GM10248 (cell line): ENCODE measurements at places on chromosomes 1 and 21.

DNA sequence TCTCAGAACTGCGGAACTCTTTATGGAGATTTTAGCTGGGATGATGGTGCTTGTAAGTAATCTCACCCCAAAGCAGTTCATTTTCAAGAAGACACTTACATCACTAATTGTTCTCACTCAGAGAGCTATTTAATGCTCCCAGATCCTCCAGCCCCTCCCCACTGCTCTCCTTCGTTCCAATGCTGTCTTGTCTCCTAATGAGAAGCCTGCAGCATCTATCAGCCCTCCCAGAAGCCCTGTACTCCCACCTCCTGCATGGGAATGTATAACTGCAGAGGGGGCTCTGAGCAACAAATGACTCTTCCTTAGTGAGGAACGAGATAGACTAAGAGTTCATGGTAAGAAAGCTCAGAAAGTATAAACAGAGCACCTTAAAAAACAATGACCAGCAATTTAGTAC lies 377.4 kb upstream of the RUNX1 start:
- no peak for DNase-seq

DNA sequence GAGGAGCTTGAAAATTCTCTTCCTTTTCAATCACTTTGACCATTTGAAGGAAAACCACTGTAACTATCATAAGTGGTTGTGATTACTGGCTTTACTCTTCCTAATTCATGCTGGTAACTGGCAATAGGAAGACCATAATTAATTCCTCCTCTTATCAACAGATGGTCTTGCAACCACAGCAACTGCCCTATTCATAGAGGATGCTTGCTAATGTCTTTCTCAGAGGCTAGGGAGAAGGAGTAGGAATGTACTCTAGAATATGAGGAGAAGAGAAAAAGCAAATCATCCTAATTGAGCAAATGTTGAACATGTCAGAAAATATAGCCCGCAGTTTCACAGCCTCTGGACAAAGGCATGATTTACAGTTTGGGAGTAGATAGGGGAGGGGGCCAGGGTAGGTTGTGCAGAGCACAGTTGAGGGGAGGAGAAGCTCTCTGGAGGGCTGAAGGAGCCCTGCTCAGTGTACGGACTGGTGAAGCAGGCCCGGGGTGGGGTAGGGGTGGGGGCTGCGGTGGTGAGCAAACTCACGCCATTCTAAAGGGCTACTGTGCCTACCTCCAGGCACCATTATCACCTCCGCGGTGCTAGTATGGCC lies 192.9 kb downstream of the PCP4 start:
- DNase-seq: no peak

DNA sequence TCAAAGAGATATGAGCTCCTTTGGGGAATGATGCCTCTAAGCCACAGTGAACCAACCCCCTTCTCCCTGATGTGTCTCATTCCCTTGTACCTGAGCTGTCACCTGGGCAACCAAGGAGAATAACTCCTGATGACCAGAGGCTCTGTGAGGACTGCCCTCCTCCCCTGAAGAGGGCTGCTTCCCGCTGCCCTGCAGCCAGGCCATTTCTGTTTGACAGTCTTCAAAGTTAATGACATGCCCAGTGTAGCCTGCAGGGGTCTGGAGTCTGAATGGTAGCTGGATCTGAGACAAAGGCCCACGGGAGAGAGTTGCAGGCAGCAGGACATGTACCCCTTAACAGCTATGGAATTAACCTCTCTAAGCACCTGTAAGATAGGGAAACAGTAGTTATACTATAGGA lies 3.4 kb upstream of the SLFNL1 start:
- DNase-seq: no peak

GRCh38 chr21:41453198-41453597 lies 27.2 kb downstream of the MX1 start:
- no peak for DNase-seq

DNA sequence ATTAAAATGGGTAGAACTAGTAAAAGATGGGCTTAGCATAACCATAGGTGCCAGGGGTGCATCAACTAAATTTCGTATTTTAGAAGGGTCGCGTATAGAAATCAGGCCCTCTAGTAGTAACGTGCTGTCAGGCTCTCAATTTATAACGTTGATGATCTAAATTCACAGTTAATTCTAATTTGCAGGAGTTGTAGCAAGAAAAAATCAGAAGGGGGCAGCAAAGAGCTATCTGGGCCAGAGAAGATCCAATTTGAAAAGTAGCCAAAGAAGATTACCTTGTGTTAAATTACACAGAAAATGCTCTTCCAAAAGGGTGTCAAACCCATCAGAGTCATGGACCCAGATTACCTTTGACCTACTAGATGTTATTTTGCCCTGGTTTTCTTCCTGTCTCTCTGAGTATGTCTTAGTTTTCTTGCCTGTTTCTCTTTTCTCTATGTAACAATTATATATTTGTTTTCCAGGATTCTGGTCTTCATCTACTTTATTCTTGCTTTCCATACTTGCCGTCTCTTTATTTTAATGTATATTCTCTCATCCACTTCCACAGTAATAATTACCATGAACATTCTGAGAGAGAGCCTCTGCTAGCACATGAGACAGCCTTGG lies 1030.9 kb downstream of the AMY1C start:
- DNase-seq: peak; percentile 31

- peak; percentile 77 for DNase-seq
Observed at GRCh38 chr1:153677718-153678518, 570 bp upstream of the NPR1 start.

DNA sequence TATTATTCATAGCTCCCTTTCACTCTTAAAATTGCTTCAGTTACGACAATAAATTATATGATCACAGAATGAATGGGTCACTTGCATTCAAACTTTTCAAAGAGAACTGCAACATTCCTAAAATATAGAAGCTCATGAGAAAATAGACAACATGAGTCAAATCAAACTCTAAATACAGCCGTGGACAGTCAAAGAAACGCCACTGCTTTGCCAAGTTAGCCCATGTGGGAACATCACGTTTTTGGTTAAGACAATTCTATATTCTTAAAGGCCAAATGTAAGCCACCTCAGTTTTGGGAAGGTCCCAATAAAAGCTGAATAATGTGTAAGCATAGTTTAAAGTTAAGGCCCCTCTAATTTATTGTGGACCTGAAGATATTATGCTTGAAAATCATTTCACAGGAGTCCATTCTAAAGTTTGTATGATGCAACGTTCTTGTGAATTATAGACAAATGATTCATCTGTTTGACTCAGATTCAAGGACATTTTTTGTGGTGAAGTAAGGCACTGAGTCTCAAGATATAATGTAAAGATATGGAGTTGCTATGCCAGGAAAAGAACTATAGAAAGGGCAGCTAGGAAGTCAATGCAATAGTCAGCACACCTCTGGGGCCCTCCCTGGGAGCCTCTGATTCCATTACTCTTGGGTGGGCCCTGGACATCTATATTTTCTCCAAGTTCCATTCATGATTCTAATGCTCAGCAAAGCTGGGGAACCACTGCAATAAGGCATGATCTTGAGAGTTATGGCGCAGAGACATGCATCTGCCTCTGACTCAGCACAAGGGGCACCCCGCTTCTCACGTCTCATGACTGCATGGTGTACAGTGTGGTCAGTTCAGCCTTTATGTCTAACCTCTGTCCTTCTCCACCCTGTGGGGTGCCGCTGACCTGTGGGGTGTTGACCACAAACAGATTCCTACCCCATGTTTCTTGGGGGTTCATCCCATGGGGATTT lies 33.9 kb downstream of the ETS2 start:
- DNase-seq: no peak

DNA sequence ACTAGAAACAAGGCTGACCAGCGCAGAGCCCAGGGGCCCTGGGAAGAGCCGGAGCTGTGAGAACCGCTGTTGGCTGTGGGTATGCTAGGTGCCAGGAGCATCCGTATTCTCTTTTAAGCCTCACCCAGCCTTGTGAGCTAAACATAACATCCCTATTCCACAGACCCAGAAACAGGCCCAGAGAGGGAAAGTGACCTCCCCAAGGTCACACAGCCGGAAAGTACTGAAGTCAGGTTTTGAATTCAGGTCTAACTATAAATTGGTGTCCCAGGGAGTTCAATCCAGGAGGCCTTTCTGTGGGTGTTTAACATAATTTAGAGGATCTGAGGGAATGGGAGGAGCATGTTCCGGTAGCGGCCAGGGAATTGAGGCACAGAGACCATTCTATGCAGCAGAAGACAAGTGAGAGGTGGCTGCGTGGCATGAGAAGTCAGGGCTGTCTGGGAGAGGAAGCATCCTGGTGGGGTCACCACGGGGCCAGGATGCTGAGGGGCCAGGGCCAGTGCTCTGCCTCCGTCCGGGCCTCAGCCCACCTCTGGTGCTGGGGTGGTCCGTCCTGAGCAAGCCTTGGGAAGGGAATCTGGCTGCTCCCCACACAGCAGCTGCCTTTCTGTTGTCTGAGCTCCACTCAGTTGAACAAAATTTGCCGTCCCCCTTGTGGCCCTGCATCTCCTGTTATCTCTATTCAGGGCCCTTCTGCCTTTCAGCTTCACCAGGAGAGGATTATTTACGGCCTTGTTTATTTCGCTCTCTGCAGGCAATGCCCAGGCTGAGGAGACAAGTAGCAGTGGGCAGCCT lies 338.8 kb upstream of the VAMP3 start:
- no peak for DNase-seq

- DNase-seq: peak; percentile 34
Observed at GRCh38 chr1:236280438-236281197, 1.1 kb downstream of the ERO1B start.

- DNase-seq: no peak
Observed at GRCh38 chr1:65026235-65026634, 59.9 kb upstream of the JAK1 start.

DNA sequence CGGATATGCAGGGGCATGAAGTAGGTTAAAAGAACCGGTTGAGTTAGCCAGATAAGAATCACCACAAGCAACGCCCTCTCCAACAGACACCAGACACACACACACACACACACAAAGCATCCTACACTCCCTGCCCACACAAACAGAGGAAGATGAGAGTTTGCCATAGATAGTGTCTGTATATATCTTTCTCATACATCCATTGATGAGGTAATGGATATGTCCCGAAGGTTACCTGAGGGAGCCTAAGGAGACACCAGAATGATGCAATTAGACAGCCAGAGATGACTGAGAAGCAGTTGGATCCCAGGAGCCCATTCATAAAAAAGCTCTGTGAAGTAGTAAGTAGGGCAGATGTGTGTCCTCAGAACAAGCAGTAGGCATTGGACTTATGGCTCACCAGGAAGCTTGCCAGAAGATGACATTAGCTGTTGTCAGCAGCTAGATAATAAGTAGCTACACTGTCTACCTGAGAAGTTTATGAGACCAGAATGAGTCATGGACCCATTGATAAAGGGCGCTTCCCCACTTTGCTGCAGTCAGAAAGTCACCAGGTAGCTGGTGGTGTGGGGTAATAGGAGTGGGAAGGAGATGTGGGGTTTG lies 247.0 kb downstream of the KCNT2 start:
- DNase-seq: no peak

DNA sequence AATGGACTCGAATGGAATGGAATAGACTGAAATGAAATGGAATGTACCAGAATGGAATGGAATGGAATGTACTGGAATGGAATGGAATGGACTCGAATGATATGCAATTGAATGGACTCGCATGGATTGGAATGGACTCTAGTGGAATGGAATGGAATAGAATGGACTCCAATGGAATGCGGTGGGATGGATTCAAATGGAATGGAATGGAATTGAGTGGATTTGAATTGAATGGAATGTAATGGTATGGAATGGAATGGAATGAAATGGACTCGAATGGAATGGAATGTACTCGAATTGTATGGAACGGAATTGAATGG lies 99.6 kb upstream of the FBXO28 start:
- DNase-seq: no peak

- peak; percentile 74 for DNase-seq
Observed at GRCh38 chr1:152052606-152053005, 15.8 kb upstream of the S100A11 start.

DNA sequence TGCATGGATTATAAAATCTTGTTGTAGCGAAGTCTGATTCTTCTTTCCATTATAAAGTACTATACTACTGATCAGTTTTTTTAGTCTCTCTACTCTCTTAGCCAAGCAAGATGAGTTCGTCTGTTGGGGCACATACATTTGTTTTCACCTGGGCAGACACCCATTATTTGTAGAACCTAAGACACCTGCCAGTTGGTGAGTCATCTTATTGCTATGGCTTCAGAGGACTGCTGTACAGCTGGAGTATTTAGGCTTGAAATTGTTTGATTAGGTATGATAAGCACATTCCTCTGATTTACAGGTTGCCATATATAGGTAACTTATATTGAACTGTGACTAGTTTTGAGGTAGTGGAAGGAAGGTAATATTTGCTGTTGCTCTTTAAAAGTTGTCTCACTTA lies 17.2 kb downstream of the RBM15 start:
- DNase-seq: no peak

- no peak for DNase-seq
Observed at GRCh38 chr21:21063828-21064227, 65.6 kb downstream of the NCAM2 start.

- no peak for DNase-seq
Observed at GRCh38 chr1:43443197-43443946, 10.4 kb downstream of the HYI start.

- DNase-seq: no peak
Observed at GRCh38 chr1:157085421-157085820, 14.2 kb downstream of the ETV3L start.

- no peak for DNase-seq
Observed at GRCh38 chr1:66957938-66958337, 33.1 kb downstream of the MIER1 start.

DNA sequence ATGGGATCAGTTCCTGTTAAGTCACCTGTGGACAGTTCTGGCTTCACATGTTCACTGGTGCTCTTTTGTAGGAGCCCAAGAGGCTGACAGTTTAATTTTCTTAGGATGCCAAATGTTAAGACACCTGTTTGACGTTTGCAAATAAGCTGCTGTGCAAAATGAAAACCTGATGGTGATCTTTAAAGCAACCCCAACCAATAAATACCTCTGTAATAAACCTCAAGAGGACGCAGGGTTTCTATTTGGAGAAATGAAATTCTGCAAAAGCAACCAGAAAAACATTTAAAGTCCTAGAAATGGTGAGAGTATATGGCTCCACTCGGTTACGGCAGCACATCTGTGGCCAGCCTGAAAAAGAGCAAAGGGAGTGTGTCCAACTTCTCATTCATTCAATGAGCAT lies 5.7 kb upstream of the RHEX start:
- DNase-seq: no peak

- no peak for DNase-seq
Observed at GRCh38 chr21:45381865-45382696, 22.9 kb upstream of the COL18A1 start.

DNA sequence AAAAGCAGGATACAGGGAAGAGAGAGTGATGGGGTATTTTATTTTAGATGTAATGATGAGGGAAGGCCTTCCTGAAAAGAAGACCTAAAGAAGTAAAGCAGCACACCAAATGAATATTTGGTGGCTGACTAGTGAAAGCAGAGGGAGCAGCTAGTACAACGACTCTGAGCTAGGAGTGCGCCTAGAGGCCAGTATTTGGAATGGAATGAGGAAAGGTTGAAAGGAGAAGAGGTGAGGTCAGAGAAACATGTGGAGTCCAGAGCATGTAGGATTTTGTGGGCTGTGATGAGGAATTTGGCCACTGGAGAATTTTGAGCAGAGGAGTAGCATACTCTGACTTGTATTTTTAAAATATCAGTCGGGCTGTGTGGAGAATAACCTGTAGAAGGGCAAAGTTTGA lies 11.8 kb upstream of the RPL5 start:
- DNase-seq: no peak
